ENCODE measurements at places on chromosomes 13 and 19.

DNA sequence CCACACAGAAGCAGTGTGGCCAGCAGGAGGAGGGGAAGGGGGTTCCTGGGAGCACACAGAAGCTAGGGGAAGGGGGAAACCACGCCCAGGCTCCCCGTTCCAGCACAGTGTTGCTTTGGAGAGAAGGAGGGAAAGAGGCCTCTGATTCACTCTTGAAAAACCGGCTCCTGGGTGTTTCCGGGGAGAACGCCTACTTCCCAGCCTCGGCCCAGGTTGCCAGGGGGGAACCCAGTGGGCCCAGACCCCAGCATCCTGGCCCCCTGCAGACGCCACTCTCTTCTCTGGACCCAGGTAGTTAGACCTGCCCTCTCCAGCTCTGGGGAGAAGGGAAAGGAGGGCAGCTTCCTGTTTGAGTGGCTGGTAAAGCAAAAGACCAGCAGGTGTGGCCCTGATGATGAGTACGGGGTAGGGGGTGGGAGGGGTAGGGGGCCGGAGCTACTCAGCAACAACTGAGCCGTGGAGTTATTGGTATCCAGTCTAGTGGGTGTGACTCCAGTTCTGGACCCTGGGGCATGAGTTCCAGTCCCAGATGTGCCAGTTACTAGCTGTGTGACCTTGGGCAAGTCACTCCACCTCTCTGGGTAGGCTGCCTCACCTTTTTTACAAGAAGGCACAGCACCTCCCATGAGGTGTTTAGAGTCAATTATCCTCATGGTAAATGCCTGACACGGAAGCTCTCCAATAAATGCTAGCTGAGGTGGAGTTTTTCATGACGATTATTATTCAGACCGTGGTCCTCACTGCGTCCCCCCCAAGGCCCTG, 836 bp downstream of the GIPC1 start:
- no peak for DNase-seq

GRCh38 chr19:51461723-51462161, 3.5 kb upstream of the SIGLEC8 start:
- DNase-seq: no peak

- no peak for DNase-seq
These were observed 7.4 kb downstream of the SIGLEC8 start for GRCh38 chr19:51450730-51451307.

GRCh38 chr13:63605962-63606361, 2190.3 kb upstream of the PCDH20 start:
- no peak for DNase-seq

- DNase-seq: no peak
These were observed 18.7 kb downstream of the MLLT1 start for GRCh38 chr19:6260912-6261650.

- no peak for DNase-seq
These were observed 19.7 kb upstream of the JUND start for GRCh38 chr19:18300930-18301717.

GRCh38 chr13:61316647-61317046, 99.0 kb downstream of the PCDH20 start:
- no peak for DNase-seq

DNA sequence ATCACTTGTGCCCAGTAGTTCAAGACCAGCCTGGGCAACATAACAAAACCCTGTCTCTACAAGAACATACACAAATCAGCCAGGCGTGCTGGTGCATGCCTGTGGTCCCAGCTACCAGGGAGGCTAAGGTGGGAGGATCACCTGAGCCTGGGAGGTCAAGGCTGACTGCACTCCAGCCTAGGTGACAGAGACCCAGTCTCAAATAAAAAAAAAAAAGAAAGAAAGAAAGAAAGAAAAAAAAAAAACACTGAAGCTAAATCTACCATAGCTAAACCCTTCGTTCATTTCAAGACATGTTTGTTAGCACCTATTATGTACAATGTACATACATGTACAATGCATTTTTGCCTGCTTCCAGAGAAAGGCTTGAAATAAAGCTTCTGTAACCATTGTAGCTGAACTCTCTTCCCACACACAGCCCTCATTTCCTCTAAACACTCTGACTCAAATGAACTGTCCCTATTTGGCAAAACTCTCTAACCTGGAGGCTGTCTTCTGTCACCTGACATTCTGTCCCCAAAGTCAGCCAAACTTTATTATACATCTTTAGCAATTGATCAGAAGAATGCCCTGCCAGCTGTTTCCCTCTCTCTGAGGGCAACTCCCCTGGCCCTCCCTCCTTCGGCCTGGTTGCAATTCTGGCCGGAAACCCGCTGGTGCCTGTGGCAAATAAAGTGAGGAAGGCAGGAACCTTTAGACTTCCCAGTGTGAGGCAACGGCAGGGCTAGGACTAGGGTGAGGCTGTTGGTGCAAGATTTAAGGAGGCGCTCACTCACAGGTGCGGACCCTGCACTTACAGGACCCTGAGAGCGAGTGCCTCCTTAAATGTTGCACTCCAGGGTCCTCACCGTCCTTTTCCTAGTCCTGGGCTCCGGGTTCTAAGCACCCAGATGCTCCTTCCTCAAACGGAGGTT, 1.8 kb downstream of the ETHE1 start:
- no peak for DNase-seq

GRCh38 chr13:20501120-20501519, 24.5 kb downstream of the CRYL1 start:
- DNase-seq: no peak

- DNase-seq: no peak
These were observed 1.7 kb downstream of the ZNF160 start for GRCh38 chr19:53101518-53101917.

GRCh38 chr13:73754727-73755292, 379.4 kb downstream of the KLF12 start:
- peak; percentile 35 for DNase-seq

GRCh38 chr19:12937093-12937926, 1.1 kb upstream of the CALR start:
- peak; percentile 77 for DNase-seq

DNA sequence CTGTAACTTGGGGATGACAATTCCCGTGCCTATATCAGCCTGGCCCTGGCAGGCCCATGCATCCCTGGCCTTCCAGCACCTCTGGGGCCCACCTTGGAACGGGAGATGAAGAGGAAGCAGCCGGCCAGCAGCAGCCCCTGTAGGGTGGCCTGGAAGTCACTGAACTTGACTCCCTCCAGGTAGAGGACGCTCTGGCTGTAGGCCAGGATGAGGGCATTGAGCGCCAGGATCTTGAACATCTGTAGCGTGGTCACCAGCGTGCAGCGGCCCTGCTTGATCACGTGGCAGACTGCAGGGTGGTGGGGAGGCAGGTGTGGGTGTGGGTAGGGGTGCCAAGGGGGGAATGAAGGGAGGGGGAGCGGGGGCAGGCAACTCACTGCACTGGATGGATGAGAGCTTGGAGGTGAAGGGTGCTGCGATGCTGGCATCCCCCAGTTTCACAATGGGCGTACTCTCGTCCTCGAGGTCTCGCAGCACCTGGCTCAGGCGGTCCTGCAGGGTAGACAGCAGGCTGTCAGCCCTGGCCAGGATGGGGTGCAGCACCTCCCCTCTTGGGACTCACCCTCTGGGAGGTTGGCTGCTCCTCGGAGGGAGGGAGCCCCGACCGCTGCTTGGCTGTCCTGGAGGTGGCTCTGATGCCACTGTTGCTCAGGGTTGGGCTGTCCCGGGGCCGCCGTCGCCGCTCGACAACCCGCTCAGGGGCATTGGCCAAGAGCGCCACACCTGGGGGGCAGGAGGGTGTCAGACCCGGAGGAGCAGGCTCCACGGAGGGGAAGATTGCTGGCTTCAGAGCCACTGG, 3.8 kb upstream of the GMIP start:
- no peak for DNase-seq

DNA sequence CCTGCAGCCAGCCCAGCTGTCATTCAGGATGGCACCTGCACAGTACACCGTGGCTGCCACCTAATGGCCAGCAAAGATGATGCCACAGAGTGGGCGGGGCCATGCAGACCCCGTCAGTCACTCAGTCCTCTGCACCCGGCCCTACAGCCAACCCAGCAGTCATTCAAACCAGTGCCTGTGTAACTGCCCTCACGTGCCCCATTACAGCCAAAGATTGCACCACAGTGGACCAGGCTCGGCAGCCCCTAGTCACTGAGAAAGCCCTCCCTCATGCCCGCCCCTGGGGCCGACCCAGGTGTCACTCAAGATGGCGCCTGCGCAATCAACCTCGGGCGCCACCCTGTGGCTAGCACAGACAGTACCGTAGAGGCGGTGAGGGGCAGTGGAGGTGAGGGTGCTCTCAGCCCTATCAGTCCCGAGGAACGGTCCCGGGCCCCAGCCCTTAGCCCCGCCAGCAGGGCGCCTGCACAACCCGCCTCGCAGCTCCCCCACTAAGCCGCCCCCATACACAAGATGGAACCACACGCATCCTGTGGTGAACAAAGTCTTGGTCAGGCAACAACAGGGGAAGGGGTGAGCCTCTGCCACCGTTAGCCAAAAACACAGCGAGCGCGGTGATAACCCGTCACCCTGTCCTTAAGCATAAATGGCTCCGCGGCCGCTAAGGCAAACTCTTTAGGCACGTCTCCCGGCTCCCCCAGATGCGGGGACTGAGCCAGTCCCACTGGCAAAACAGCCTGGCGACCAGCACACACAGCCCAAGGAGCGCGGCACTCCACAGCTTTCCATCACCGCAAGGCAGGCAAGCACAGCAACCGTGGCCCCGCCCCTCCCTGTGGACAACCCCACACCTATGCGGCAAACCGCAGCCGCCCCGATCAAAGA, 2.3 kb downstream of the PEG3 start:
- DNase-seq: peak; percentile 97

DNA sequence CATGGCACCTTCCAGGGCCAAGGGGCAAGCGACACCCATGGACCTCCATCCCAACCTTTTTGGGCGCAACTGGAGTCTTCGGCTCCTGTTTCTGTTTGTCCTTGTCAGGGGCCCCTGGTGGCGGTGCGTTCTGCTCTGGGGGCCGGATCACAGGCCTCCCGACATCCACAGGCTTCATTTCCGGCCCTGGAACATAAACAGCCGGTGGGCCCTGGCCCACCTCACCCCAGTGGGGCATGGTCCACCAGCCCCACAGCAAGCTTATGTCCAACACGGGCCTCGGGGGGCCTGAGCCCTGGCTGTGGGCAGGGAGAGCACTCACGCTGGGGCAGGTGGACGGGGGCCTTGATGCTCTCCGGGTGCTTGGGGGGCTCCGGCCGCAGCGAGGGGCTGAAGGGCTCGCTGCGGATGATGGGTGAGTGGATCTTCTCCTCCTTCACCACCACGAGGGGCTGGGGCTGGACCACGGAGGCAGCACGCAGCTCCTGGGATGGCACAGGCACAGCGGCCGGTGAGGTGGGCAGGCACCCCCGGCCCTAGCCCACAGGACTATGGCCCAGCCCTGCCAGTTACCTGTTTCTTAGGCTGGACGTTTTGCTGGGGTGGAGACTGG, 7.2 kb upstream of the EPHX3 start:
- no peak for DNase-seq

DNA sequence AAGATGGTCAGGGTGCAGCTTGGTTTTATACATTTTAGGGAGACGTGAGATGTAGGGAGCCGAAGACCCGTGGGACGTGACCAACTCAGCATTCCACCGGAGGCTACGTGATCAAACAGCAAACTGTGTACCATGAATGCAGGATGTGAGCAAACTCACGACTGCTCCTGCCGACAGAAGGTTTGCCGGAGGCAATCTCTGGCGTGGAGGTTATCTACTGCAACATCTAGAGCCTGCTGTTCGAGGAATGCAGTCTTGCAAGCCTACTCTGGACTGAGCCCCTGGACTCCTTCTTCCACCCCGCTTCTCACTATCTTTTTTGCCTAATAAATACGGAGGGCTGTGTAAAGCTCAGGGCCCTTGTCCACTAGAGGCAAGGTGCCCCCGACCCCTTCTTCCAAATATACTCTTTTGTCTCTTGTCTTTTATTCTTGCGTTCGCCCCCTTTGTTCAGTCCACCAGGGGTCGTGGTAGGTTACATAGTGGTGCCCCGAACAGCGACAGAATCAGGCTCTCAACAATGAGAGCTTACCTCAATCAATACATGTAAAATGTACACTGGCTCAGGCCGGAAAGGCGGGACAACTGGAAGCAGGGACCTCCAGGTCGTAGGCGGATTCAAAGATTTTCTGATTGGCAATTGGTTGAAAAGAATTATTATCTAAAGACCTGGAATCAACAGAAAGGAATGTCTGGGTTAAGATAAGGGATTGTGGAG, 8.9 kb upstream of the OR1I1 start:
- no peak for DNase-seq

GRCh38 chr13:80217614-80218456, 123.1 kb downstream of the SPRY2 start:
- DNase-seq: no peak

DNA sequence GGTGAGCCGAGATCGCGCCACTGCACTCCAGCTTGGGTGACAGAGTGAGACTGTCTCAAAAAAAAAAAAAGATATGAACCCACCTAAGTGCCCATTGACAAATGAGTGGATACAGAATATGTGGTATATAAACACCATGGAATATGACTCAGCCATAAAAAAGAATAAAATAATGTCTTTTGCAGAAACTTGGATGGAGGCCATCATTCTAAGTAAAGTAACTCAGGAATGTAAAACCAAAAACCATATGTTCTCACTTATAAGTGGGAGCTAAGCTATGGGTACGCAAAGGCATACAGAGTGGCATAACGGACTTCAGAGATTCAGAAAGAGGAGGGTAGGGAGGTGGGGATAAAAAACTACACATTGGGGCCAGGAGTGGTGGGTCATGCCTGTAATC, 29.5 kb downstream of the PLA2G4C start:
- no peak for DNase-seq

GRCh38 chr13:99969453-99969918, 2.1 kb downstream of the ZIC5 start:
- no peak for DNase-seq

- peak; percentile 23 for DNase-seq
These were observed 476.7 kb downstream of the RFC3 start for GRCh38 chr13:34294483-34295129.

GRCh38 chr19:49863254-49863934, 4.0 kb downstream of the PNKP start:
- no peak for DNase-seq

GRCh38 chr13:39531646-39532045, 71.3 kb downstream of the LHFPL6 start:
- DNase-seq: no peak

DNA sequence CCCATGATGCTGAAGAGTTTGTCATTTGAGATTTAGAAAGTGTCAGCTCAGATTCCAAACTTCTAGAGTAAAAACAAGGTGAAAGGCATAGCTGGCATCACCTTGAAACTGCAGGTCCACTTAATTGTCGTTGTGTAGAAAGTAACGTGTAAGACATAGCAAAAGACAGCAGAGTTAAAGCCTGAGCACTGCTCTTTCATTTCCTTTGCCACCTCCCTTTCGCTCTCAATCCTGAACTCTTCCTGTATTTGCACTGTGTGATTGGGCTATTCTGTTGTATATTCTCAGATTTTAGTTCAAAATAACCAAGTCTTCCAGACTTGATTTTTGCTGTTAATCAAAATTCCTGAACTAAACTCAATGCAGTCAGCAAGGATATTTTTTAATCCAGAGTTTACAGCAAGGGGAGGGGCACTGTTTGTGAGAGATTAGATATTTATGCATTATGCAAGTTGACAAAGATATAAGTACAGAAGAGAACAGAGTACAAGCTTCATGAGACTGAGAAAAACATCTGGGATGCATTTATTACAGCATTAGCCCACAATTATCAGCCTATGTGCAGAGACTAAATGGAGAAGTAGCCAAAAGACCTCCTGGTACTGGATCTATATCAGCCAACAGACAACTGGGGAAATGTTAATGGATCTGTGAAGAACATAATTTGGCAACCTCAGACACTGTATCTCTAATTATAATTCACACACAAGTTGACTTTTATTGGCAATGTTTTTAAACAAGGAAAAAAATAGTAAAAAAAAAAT, 328.6 kb downstream of the SUCLA2 start:
- no peak for DNase-seq

Data from NCI-H2227 treated with DMSO at 0.1 percent for 48 hours (cell line).